ENCODE measurements at places on chromosomes 5 and 9.

DNA sequence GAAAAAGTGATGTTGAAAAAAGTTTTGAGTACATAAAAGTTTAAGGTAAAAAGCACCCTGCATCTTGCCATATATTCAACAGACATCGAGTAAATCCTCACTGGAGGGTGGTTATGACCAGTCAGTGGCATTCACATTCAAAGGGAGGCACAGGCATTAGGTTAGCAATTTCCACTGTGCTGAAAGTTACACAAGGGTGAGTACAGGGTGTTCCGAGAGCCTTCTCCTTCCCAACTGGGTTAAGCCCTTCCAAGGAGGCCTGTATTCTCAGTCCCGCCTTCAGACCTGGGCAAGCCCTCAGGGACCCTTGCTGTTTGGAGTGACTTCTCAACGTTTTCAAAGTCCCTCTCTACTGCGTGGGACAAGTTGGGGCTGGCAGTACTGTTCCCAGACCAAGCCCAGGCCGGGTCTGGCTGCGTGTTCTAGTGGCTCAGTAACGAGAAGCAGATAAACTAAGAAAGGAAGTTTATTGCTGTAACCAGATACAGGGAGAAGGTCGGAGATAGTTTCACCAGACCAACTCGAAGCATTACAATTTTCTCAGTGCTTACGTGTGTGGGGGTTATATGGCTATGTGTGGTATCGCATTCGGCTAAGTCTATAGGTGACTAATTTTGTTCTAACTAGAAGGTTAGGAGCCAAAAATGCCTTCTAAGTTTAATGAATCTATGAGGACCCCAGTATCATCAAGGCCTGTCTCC is 13.0 kb upstream of the SETX start:
- no peak for DNase-seq

GRCh38 chr9:134885001-134885678 is 4.5 kb downstream of the FCN2 start:
- no peak for DNase-seq

- DNase-seq = no peak
These were observed 61.2 kb upstream of the SLC25A51 start for GRCh38 chr9:37965116-37965515.

GRCh38 chr9:81776390-81776789 is 87.0 kb upstream of the TLE1 start:
- no peak for DNase-seq

DNA sequence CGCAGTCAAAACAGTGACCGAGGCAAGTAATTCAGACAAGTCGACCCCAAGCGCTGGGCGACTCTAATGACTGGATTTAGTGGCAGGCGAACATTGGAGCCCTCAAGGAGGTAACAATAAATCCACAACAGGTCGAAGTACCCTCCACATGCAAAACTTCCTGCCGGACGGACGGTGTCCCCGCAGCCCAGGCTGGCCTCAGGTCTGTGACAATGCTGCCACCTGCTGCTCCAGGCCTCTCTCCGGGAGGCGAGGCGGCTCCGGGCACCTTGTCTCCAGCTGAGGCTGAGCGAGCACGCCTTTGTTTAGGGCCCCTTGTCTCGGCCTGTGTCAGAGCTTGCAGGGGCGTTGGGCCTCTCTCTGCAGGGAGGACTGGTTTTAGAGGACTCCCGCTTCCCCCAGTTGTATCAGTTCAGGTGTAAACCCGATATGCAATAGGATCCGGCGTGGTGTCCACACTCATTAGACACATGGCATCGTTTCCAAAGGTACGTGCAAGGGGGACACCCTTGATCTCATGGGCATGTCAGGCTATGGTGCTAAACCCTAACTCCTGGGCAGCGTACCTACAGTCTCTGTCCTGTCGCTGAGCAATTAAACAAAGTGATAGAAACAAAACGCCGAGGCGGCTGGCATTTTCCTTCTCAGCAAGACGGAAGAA is 628.0 kb upstream of the ADAMTS16 start:
- DNase-seq = no peak

GRCh38 chr9:130101915-130102314 is 48.2 kb downstream of the GPR107 start:
- no peak for DNase-seq

DNA sequence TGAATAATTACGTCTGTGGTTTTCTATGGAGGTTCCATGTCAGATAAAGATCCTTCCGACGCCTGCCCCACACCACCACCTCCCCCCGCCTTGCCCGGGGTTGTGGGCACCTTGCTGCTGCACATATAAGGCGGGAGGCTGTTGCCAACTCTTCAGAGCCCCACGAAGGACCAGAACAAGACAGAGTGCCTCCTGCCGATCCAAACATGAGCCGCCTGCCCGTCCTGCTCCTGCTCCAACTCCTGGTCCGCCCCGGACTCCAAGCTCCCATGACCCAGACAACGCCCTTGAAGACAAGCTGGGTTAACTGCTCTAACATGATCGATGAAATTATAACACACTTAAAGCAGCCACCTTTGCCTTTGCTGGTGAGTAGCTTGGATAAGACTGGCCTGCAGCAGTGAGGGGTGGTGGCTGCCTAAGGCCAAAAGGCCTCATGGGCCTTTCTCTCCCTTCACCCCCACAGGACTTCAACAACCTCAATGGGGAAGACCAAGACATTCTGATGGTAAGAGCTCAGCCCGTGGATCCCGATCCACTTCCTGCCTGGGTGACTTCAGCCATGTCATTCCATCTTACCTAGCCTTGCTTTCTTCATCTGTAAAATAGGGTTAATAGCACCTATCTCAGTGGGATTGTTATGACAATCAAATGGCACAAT is at the start of gene IL3:
Gene IL3 (plus strand): TSS at position 155 of the 661 bp plus-strand sequence. CDS start 52 bp downstream, at position 207.
- DNase-seq = no peak

DNA sequence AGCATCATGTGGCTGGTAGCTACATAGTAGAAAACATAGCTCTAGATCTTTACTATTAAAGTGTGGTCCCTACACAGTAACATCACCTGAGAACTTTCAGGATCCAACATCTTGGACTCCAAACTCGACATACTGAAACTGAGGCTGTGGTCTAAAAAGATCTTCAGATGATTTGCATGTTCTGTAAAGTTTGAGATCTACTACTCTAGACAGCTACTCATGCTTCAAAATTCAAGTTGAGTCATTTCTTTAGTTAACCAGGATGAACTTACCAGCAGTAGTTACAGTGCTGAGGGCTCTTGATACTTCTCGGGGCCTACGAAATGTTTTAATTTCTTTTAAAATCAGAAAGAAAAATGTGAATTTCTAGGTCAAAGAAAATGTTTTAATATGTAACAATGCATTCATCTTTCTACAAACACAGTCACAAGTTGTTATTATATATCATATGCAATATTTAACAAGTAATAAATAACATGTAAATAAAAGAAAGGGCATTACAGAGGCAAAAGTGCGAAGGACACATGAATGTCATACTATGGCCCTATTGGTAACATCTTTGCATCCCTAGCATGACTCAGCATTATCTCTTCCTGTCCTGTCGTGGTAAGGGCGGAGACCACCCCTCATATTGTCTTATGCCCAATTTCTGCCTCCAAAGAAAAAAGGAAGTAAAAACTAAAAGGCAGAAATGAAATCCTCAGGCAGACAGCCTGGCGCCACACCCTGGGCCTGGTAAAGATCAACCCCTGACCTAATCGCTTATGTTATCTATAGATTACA is 563.9 kb upstream of the TLE4 start:
- no peak for DNase-seq

GRCh38 chr9:13142776-13143175 is 136.7 kb downstream of the MPDZ start:
- DNase-seq = no peak

- DNase-seq = no peak
These were observed 149.0 kb downstream of the TMEM161B start for GRCh38 chr5:88119535-88120125.

GRCh38 chr9:135075234-135076142 is 12.0 kb upstream of the OLFM1 start:
- no peak for DNase-seq

- no peak for DNase-seq
These were observed 1.9 kb upstream of the RNF38 start for GRCh38 chr9:36401897-36402480.

DNA sequence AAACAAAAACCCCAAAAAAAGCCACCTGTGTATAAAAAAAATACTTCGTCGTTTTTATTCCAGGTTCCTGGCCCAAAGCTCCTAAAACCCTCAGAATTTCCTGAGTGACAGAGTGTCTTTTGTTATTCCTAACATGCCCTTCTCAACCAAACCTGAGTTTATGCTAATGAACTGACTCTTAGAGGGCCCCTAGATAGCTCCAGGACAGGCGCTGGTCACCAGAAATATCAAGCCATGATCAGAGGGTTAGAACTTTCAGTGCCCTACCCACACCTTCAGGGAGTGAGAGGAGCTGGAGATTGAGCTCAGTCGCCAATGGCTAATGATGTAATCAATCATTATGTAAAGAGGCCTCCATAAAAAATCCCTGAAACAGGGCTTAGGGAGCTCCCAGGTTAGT is 15.7 kb downstream of the AUH start:
- DNase-seq = no peak

GRCh38 chr5:131223751-131224386 is 40.0 kb upstream of the CDC42SE2 start:
- DNase-seq = no peak

DNA sequence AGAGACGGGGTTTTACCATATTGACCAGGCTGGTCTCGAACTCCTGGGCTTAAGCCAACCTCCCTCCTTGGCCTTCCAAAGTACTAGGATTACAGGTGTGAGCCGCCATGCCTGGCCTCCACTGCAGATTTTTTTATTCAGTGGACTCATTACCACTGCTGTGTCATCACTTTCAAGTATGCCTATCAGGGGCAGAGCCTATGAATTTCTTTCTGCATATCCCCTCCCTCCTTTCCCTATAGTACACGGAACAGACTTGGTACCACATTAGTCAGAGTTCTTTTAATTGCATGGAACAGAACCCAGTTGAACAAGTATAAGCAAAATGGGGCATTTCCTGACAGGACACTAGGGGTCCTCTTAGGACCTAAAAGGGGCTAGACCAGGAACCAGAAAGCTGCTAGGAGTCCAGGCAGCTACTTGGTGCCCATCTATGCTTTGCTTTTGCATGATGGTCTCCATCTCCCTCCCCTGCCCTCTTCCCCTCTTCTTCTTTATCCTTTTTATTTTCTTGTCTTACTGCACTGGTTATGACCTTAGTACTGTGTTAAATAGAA is 5.8 kb downstream of the BSPRY start:
- DNase-seq = no peak

GRCh38 chr9:38136386-38136785 is 67.4 kb upstream of the SHB start:
- no peak for DNase-seq

DNA sequence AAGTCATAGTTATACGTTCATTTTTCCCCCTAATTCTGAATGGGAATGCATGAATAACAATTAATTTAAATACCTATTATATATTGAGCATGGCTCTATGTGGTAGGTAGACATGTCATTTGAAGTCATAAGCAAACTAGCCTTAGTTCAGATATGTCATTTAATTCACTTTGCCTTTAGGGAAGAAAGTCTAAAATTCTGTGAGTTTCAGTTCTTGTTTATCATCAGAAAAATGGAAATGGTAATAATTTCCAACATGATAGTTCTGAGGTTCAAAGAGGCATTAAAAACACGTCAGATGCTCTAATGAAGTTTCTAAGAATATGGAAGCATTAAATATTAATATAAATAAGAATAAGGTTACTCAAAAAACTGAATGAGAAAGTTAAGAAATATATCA is 13.1 kb upstream of the ANXA1 start:
- DNase-seq = no peak
